ENCODE measurements at places on chromosomes 12 and 14.
A peak's percentile ranks its signal among the peaks of the same experiment; 100 is the strongest.

DNA sequence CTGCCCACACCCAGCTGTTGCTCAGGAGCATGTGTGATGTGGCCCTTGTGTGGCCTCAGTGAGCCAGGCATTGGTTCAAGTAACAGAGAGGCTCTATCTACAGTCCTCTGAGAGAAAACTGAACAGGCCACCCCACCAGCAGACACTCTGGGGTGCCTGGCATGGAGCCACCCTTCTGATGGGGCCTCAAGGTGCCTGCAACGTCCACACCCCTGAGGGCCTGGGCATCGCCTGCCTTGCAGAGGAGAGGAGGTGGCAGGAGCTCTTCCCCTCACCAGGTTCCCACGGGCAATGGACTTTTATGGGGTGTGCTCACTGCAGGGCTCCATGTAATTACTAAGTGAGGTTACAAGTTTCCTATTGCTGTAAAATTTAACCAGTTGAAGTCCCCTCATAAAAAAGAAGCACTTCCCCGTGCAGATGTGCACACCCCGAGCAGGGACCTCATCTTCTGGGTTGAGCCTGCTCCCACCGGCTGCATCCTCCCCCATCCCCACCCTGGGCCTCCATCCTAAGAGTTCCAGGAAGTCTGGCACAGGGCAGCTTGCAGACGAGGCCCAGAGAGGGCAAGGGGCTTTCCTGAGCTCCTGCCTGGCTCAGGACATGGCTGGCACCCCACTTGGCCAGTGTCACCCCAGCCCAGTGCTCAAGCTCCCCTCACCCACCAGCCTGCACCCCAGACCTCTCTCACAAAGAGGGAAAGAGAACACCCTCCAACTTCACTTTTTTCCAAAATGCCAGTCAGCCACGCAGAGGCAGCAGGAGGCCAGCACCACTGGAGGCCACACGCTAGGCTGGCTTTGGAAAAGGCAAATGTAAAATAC lies 270.4 kb upstream of the RTL1 start:
- no peak for DNase-seq

DNA sequence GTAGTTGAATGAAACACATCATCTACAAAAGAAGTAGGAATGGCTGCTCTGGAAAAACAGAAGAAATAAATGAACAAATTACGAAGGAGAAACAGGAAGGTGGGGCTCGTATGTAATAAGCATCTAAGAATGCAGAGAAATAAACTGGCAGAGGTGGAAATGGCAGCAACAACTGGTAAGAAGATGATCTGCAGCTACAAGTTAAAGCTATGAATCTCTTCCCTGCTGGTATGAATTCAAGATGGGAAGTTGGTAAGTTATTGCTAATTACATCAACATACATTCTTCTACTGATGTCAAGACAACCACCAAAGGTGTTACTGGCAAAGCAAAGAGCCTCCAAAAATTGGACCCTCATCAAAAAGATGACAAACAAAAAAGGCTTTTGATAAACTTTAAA lies 59.8 kb downstream of the HECTD4 start:
- peak; percentile 8 for DNase-seq

DNA sequence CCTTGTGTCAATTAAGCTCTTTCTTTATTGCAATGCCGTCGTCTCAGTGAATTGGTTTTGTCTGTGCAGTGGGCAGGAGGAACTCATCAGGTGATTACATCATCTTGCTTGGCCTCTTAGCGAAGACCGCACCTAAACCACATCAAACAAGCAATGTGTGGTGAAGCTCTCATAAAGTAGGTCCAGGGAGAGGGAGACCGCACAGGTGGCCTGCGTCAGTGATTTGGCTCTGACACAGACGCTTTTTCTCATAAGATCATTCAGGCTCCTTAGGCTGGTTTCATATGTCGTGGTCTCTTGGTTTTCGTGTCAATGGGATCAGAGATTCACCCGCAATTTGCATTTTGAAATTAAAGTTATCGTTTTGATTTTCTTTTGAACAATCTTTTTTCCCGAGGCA lies 6.7 kb upstream of the TESC start:
- peak; percentile 81 for DNase-seq

DNA sequence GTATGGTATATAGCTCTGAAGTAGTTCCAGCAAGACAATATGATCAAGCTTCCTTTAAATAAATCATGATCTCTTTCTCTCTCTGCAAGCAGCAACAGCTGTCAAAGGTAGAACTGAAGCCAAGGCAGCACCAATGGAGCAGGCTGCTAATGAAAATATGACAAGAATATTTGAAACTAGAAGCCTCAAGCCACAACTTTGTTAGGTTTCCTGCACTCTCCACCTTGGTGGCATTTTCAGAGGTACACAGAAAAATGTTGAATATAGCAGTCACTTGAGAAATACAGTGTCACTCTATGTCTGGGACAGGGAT lies 43.8 kb upstream of the PSMA6 start:
- DNase-seq = no peak

- no peak for DNase-seq
Observed at GRCh38 chr12:124507188-124508109, 60.0 kb downstream of the NCOR2 start.

- peak; percentile 92 for DNase-seq
Observed at GRCh38 chr14:86799244-86799647, 1193.7 kb downstream of the GALC start.

DNA sequence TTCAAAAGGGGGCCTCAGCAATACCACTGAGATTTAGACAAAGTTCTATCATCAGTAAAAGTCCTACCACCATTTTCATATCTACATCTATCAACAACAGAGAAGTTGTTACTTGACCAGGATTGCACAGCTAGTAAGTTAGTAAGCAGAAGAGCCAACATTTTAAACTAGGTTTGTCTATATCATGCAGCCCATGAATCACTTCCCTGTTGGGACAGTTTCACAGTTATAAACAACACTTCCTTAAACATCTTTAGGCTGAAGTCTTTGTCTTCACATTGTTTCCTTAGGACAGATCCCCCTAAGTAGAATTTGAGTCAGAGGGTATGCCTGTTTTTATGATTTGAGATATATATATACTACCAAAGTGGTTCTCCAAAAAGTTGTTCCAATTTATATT lies 68.5 kb downstream of the DAO start:
- no peak for DNase-seq

All from epithelial cell of esophagus (primary cell).